ENCODE measurements at places on chromosomes 5 and 9. TPM values are rescaled to one million over a fixed set of nuclear protein-coding genes. Genes with fewer than 3 reads are reported as not detected.

DNA sequence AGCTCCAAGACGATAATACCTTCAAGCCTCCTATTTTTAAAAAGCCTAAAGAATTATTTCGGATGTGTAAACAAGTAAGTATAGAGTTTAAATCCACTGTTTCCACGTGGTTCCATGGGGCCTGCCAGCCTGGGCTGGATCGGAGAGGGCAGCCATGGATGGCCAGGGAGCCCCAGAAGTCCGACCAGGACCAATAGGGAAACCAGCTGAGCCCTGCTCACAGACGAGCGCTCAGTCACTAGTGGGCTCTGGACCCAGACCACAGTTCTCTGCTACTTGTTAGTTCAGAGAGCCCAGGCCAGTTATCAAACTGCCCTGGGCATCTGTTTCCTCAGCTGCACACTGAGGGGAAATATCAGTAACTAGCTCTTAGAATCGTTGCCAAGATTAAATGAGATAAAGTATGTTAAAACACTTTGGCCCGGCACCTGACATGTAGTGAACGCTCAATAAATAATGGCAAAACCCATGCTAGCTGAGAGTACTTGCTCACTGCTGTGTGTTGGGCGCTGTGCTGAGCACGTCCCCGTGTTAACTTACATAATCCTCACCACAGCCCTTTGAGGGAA lies 124.8 kb downstream of the RGS3 start:
- no peak for DNase-seq
- H3K4me3 ChIP-seq = no peak overlapping the region
- peaks cover 29% of the 10 kb centered on the region for H3K36me3 ChIP-seq
- H3K27me3 ChIP-seq = no peaks in the 10 kb centered on the region
- peaks cover 46% of the 10 kb centered on the region for H3K4me1 ChIP-seq

DNA sequence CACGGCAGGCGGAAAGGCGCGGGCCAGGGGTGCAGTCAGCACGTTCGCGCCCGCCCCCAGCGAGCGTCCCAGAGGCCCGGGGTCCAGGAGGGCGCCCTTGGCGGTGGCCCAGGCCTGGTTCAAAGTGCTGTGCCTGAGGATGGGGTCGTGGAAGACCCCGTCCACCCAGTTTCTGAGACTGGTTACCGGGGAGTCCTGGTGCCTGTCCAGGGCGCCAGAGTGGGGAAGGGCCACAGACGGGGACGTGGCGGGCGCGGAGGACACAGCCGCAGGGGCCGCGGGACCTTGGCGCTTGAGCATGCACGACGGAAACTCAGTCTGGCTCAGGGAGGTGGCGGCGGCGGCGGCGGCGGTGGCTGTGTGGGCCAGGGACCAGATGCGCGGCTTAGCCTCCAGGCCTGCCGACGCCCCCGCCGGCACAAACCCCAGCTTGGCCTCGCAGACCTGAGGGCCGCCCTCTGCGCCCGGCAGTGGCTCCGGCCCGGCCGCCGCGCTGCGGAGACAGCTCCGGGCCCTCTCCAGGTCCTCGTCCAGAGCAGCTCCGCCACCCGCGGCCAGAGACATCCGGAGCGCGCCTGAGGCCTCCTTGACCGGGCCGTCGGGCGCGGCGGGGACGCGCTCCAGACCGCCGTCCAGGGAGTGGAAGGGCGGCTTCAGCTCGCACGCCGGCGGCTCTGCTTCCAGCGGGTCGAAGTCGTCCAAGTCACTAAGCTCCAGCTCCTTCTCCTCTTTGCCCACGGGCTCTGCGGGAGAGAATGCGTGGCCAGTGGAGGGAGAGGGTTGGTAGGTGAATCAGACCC lies 4.5 kb downstream of the IRX4 start:
- peaks cover 71% of the 10 kb centered on the region for H3K27me3 ChIP-seq
- H3K36me3 ChIP-seq = peaks cover 3% of the 10 kb centered on the region
- H3K4me1 ChIP-seq = peaks cover 4% of the 10 kb centered on the region
- H3K27ac ChIP-seq = no peak overlapping the region
- H3K4me3 ChIP-seq = no peak overlapping the region

DNA sequence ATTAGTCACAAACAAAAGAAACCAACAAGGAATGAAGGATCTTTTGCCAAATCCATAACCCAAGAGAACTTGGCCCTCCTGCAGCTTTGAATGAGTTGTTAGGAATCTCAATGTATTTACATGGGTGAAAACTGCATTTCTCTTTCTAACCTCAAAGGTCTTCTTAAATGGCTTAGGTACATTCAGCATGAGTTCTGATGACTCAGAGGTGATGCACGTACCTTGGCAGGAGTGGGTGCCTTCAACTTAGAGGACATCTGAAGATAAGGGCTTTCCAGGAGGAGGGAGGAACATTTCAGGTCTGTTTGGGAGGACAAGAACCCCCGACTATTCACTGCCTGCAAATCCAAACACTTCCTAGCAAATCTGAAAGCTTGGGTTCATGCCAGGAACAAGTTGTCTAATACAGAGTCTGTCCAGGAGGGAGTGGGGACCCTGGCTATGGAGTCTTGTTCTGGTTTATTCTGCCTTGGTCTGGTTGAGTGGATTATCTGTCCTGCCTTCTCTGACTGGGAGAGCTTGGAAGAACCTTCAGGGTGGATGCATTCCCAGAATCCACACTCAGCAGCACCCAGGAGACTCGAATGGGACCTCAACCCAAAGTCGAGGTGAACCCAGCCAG lies 65.7 kb downstream of the IRX2 start:
- no peak overlapping the region for H3K27ac ChIP-seq

- no peaks in the 10 kb centered on the region for H3K36me3 ChIP-seq
- H3K27me3 ChIP-seq = peaks cover 21% of the 10 kb centered on the region
- no peaks in the 10 kb centered on the region for H3K4me1 ChIP-seq
These were observed 720 bp downstream of the TUSC1 start for GRCh38 chr9:25677301-25678146.

DNA sequence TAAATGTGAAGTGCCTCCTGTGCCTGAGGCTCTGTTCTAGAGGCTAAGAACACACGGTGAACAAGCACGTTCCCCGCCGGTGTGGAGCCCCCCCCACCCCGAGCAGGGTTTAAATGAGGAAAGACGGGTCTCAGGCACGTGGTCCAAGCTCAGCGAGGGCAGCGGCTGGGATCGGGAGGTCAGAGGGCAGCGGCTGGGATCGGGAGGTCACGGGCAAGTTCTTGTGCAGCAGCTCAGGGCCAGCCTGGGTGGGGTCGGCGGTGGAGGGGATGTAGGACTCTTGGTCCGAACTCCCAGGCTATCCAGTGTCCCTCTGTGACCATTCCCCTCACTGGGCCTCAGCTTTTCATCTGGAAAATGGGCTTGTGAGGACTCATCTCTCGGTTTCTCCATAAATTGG lies 2.7 kb upstream of the GBGT1 start:
- no peak overlapping the region for H3K27ac ChIP-seq
- H3K36me3 ChIP-seq = no peaks in the 10 kb centered on the region
- H3K27me3 ChIP-seq = peaks cover 11% of the 10 kb centered on the region
- peaks cover 2% of the 10 kb centered on the region for H3K4me1 ChIP-seq
- no peak for DNase-seq

GRCh38 chr5:1345876-1346626 lies 1.2 kb upstream of the CLPTM1L start:
- peak overlapping the region; percentile 60 for H3K27ac ChIP-seq
- H3K36me3 ChIP-seq = peaks cover 15% of the 10 kb centered on the region
- no peaks in the 10 kb centered on the region for H3K27me3 ChIP-seq

The LCN1 gene
- not detected for total RNA-seq

The SHC3 gene
- total RNA-seq = not detected

- H3K36me3 ChIP-seq = no peaks in the 10 kb centered on the region
- no peak overlapping the region for H3K4me3 ChIP-seq
- H3K4me1 ChIP-seq = peaks cover 1% of the 10 kb centered on the region
- no peak overlapping the region for H3K27ac ChIP-seq
- H3K27me3 ChIP-seq = peaks cover 8% of the 10 kb centered on the region
- no peak for DNase-seq
These were observed 48.1 kb upstream of the RIOK2 start for GRCh38 chr5:97231025-97231636.

The DBH gene
- total RNA-seq = not detected

DNA sequence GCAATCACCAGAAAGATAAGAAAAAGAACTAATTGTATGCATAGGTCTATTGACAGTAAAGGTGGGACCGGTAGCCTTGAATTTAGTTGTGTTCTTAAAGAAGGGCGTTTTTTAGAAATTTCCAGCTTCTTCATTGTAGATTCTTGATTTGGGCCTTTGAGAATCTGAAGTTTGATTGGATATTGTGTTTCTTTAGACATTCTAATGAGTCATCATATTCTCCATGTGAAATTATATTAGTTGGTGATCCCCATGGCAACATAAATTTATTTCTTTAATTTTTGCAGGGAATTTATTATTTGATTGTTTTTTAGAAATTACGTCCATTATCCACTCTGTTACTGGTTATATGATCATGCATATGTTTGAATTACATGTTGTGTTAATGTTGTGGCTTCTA lies 63.6 kb downstream of the MAN2A1 start:
- peaks cover 5% of the 10 kb centered on the region for H3K4me1 ChIP-seq
- no peak overlapping the region for H3K27ac ChIP-seq
- no peaks in the 10 kb centered on the region for H3K27me3 ChIP-seq
- DNase-seq = no peak
- peaks cover 36% of the 10 kb centered on the region for H3K36me3 ChIP-seq

DNA sequence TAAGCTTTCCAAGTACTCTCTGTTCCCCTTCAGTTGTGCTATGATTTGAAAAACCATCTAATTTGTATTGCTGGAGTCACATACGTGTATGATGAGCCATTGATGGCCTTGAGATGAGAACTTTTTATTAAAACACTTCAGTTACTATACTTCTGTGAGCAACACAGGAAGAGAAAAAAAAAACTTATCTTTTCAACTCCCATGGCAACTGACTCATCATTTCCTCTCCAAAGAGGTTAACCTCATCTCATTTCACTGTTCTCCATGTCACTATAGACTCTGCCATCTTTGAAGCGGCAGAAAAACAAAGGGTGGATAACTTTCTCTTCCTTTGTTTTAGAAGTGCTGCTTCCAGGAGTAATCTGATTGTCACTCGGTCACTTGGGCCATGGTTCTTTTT lies 104.3 kb upstream of the PCSK1 start:
- H3K4me3 ChIP-seq = peak overlapping the region; percentile 75
- peaks cover 22% of the 10 kb centered on the region for H3K4me1 ChIP-seq
- peak overlapping the region; percentile 95 for H3K27ac ChIP-seq

The FOXD4L6 gene
- total RNA-seq = 0.28 TPM

GRCh38 chr5:136228136-136228757 lies 35.3 kb upstream of the SMIM32 start:
- peaks cover 12% of the 10 kb centered on the region for H3K27me3 ChIP-seq
- H3K36me3 ChIP-seq = no peaks in the 10 kb centered on the region
- H3K27ac ChIP-seq = no peak overlapping the region
- no peak for DNase-seq
- H3K4me1 ChIP-seq = no peaks in the 10 kb centered on the region
- no peak overlapping the region for H3K4me3 ChIP-seq

GRCh38 chr9:116223926-116224325 lies 70.3 kb downstream of the PAPPA start:
- peaks cover 2% of the 10 kb centered on the region for H3K27me3 ChIP-seq
- H3K4me3 ChIP-seq = no peak overlapping the region
- no peak overlapping the region for H3K27ac ChIP-seq

DNA sequence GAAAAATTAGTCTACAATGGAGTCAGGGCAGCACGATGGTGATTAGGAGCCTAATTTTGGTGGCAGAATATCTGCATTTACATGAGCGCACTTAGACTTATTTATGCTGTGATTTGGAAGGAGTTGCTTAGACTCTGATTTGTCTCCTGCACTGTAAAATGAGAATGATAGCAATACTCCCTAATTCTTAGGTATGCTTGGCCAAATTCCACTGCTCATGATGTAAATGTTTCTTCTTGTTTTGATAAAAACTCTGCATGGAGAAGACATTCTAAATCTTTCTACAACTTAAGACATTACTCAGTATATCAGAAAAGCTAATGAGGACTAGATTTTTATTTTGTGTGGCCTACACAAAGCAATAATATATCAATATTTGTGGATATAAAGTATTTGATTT lies 205.4 kb downstream of the CDH18 start:
- no peaks in the 10 kb centered on the region for H3K4me1 ChIP-seq
- no peaks in the 10 kb centered on the region for H3K27me3 ChIP-seq
- H3K4me3 ChIP-seq = no peak overlapping the region
- no peak for DNase-seq
- H3K27ac ChIP-seq = no peak overlapping the region
- no peaks in the 10 kb centered on the region for H3K36me3 ChIP-seq

DNA sequence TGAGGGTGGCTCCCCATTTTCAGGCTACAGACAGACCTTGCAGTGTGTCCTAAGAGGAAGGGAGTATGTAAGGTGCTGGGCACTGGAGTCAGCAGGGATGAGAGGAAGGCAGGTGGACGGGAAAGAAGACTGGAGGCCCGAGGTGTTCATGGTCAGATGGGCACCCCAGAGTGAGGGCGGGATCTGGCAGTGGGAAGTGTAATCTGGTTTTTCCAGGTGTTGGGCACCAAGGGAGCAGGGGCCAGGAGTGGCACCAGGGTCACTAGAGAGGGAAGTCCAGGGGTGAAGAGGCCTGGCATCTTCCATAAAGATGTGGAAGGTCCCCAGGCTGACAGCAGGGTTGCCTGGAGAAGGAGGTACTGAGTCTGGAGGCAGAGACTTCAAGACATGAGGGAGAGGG lies 29.7 kb downstream of the PITX1 start:
- no peaks in the 10 kb centered on the region for H3K4me1 ChIP-seq
- DNase-seq = no peak
- H3K27me3 ChIP-seq = peaks cover 5% of the 10 kb centered on the region
- H3K36me3 ChIP-seq = peaks cover 4% of the 10 kb centered on the region
- no peak overlapping the region for H3K4me3 ChIP-seq

DNA sequence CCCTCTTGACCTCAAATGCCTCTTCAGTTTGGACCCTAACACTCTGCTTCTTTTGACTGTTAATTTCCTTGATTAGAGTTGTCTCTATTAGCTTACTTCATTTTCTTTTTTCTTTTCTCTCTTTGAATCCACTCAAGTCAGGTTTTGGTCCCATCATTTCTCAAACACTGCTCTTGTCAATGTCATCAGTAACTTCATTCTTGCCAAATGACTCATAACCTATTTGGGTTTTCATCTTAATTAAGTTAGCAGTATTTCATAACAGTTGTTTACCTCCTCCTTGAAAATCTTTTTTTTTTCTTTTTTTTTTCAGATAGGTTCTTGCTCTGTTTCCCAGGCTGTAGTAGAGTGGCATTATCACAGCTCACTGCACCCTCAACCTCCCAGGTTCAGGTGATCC lies 119.6 kb downstream of the PARP8 start:
- DNase-seq = no peak
- H3K4me1 ChIP-seq = peaks cover 1% of the 10 kb centered on the region
- no peak overlapping the region for H3K4me3 ChIP-seq
- peaks cover 37% of the 10 kb centered on the region for H3K36me3 ChIP-seq

DNA sequence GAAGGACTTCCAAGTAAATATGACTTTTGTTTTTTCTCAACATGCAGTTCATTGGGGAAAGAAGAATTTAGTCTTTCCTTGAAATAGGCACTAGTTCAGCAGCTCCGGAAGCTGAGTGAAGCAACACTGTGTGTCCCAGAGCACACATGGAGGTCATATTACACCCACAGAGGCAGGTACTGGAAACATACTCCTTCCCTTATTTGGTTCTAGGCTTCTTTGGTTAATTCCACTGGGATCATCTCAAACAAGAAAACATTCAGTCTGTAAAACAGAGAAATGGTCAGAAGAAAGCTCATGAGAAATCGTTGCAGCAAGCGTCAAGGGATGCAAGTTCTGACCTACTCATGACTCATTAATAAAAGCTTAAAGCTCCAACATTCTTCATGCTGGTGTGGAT lies 175.1 kb upstream of the PCSK5 start:
- no peak overlapping the region for H3K4me3 ChIP-seq
- H3K36me3 ChIP-seq = no peaks in the 10 kb centered on the region
- no peak for DNase-seq

- H3K27me3 ChIP-seq = peaks cover 26% of the 10 kb centered on the region
- no peak for DNase-seq
- peak overlapping the region; percentile 51 for H3K4me3 ChIP-seq
- H3K36me3 ChIP-seq = no peaks in the 10 kb centered on the region
- H3K4me1 ChIP-seq = peaks cover 12% of the 10 kb centered on the region
These were observed 75.3 kb upstream of the BARHL1 start for GRCh38 chr9:132506977-132507669.
